Gastrocnemius medialis (tissue), 4 donors: ENCODE measurements at places on chromosomes 2 and 18. TPM values are rescaled to one million over a fixed set of nuclear protein-coding genes. Genes with fewer than 3 reads are reported as not detected.

Gene SEMA4C
- total RNA-seq, result 7.9 TPM

Gene NEU4
- total RNA-seq, result 3.0 TPM

Gene KCNE4
- 6.1 TPM for total RNA-seq

Gene CFC1
- total RNA-seq, result not detected

Gene TMEM178A
- not detected for total RNA-seq

Gene MORN2
- 12.9 TPM for total RNA-seq

Gene CYP1B1
- 16.1 TPM for total RNA-seq

Gene KIAA1328
- 6.1 TPM for total RNA-seq

- H3K4me3 ChIP-seq, result no peak overlapping the region
- DNase-seq, result no peak
- H3K27ac ChIP-seq, result no peak overlapping the region
- H3K36me3 ChIP-seq, result no peaks in the 10 kb centered on the region
- no peaks in the 10 kb centered on the region for H3K4me1 ChIP-seq
Measured at GRCh38 chr2:199303728-199304177, 154.0 kb downstream of the SATB2 start.

DNA sequence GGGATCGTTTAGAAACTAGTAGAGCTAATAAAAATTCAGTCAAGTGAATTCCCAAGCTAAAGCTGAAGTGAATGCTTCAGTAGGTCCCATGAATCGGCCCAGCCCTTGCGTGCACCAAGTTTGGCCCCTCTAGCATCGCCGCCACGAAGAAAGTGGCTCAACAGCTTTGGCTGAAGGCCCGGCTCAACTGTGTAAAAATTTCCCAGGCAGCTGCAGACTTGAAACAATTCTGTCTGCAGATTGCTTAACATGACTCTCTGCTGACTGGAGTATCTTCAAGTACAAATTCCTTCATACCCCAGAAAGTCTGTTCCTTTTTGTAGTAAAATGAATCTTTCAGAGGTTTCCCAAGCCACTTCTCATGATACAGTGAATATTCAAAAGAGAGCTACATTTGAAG is 32.7 kb downstream of the ALMS1 start:
- H3K36me3 ChIP-seq, result no peaks in the 10 kb centered on the region
- H3K27me3 ChIP-seq, result no peaks in the 10 kb centered on the region
- no peak overlapping the region for H3K27ac ChIP-seq
- H3K4me1 ChIP-seq, result no peaks in the 10 kb centered on the region

GRCh38 chr2:202113571-202114142 is 40.6 kb downstream of the KIAA2012 start:
- H3K36me3 ChIP-seq, result no peaks in the 10 kb centered on the region
- peaks cover 11% of the 10 kb centered on the region for H3K4me1 ChIP-seq
- H3K27me3 ChIP-seq, result no peaks in the 10 kb centered on the region
- no peak overlapping the region for H3K27ac ChIP-seq

- H3K4me3 ChIP-seq, result no peak overlapping the region
- H3K4me1 ChIP-seq, result no peaks in the 10 kb centered on the region
- H3K27me3 ChIP-seq, result no peaks in the 10 kb centered on the region
Measured at GRCh38 chr18:59911600-59911999, 11.8 kb downstream of the PMAIP1 start.

DNA sequence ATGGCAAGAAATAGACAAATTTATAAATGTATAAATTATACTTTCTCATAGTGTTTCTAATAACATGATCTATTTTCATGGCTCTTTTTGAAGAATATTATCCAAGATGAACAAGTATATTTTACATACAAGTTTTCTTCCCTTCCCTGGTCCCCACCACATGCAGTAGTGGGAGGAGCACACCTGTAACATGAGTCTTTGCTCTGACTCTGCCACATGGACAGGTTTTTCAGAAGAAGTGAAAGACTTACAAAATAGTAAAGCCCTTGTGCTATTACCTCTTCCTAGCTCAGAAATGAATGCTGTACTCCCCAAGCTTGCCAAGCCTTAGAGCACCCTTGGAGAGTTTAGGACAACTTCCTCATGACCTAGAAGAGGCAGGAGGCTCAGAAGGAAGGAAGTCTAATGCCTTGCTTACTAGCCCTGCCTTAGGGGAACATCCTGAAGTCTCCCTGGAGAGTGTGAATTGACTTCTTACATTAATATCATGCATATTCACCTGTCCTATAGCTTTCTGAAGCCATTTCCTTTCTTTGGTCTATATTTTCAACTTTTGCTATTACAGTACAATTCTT is 18.4 kb downstream of the MXD1 start:
- H3K27ac ChIP-seq, result peak overlapping the region; percentile 21
- no peaks in the 10 kb centered on the region for H3K27me3 ChIP-seq
- H3K36me3 ChIP-seq, result peaks cover 42% of the 10 kb centered on the region
- DNase-seq, result no peak

DNA sequence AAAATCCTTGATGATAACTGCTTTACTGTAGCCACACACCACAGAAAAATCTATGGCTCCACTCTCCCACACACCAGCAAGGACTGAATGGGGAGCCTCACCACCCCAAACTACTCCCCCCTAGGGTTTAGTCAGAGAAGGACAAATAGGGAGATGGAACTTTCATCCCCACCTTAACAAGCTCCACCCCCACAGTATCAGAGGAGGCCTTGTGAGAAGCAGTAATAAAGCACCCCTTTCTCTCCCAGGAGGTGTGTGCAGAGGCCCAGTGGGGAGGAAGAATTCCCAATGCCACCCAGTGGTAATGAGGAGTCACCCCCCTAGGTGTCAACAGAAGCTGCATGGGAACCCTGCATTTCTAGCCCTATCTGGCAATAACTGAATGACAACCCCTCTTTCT is 224.9 kb downstream of the TNS1 start:
- no peaks in the 10 kb centered on the region for H3K27me3 ChIP-seq
- no peak overlapping the region for H3K4me3 ChIP-seq

DNA sequence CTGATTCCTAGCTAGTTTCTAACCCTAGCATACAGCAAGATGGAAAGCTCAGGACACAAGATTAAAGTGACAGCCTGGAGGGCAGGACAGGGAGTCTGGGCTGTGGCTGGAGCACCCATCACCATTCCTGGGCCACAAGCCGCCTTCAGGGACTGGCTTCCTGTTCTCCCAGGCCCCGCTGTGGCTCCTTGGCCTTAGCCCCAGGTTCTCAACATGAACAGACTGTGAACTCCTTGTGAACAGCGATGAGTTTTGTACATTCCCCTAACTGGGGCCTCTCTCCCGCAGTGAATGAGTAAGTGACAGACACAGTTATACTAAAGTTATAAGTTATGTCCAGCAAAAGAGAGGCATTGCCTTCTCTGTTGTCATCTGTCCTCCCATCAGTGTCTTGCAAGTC is 35.9 kb upstream of the SLC14A1 start:
- H3K27me3 ChIP-seq, result no peaks in the 10 kb centered on the region
- no peaks in the 10 kb centered on the region for H3K36me3 ChIP-seq
- no peak overlapping the region for H3K4me3 ChIP-seq
- H3K27ac ChIP-seq, result no peak overlapping the region

DNA sequence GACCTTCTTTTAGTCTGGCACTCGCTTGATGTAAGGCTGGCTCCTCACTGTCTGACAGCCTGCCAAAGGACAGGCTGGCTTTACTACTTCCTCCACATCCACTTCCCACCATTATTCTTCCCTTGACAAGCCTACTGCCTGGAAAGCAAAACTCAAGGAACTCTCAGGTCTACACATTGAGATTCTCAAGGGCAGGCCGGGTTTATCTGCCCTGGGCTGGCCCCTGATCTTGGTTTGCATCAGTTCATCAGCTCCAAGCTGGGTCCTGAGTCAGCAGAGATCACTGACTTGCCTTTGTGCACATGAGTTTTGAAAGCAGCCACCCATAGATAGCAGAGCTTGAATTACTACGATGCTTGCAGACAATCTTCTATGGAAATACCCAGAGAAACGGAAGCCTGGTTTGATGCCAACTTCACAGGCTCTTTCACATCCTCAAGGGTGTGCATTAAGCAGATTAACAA is 53.9 kb downstream of the KCTD18 start:
- H3K4me3 ChIP-seq, result no peak overlapping the region
- no peak overlapping the region for H3K27ac ChIP-seq
- H3K36me3 ChIP-seq, result no peaks in the 10 kb centered on the region
- no peak for DNase-seq
- H3K27me3 ChIP-seq, result no peaks in the 10 kb centered on the region

DNA sequence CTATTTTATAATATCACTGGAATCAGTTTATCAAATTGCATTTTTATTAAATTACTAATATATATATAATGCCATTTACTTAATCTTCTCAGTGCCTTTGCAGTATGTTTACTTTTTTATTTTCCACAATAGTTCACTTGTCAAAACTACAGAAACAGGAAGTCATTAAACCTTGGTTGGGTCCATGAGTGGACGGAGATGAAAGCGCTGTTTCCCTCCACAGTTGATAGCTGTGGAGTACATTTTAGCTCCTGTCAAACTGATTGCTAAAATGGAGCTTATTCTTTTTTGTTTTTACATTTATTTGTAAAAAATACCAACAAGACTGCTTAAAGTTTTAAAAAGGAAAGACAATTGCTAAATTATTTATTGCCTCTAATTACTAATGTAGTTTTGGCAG is 19.2 kb downstream of the MFF start:
- no peaks in the 10 kb centered on the region for H3K4me1 ChIP-seq
- H3K36me3 ChIP-seq, result peaks cover 35% of the 10 kb centered on the region
- H3K27ac ChIP-seq, result no peak overlapping the region
- H3K27me3 ChIP-seq, result no peaks in the 10 kb centered on the region
- no peak for DNase-seq
- H3K4me3 ChIP-seq, result no peak overlapping the region

- no peak for DNase-seq
- H3K27ac ChIP-seq, result no peak overlapping the region
- H3K4me1 ChIP-seq, result peaks cover 24% of the 10 kb centered on the region
- no peak overlapping the region for H3K4me3 ChIP-seq
- no peaks in the 10 kb centered on the region for H3K36me3 ChIP-seq
Measured at GRCh38 chr2:231676243-231676642, 32.1 kb upstream of the PTMA start.

GRCh38 chr2:26299471-26300101 is 46.4 kb upstream of the SELENOI start:
- no peak for DNase-seq
- peak overlapping the region; percentile 68 for H3K4me3 ChIP-seq
- no peaks in the 10 kb centered on the region for H3K36me3 ChIP-seq
- peaks cover 3% of the 10 kb centered on the region for H3K4me1 ChIP-seq
- H3K27ac ChIP-seq, result peak overlapping the region; percentile 49

GRCh38 chr2:42127425-42128424 is 41.4 kb upstream of the EML4 start:
- no peak for DNase-seq
- H3K4me1 ChIP-seq, result peaks cover 10% of the 10 kb centered on the region
- peaks cover 7% of the 10 kb centered on the region for H3K27me3 ChIP-seq
- no peaks in the 10 kb centered on the region for H3K36me3 ChIP-seq
- no peak overlapping the region for H3K4me3 ChIP-seq

GRCh38 chr2:209787416-209787815 is 15.8 kb downstream of the UNC80 start:
- H3K27ac ChIP-seq, result no peak overlapping the region
- H3K27me3 ChIP-seq, result no peaks in the 10 kb centered on the region
- no peaks in the 10 kb centered on the region for H3K4me1 ChIP-seq
- H3K4me3 ChIP-seq, result no peak overlapping the region
- H3K36me3 ChIP-seq, result no peaks in the 10 kb centered on the region

DNA sequence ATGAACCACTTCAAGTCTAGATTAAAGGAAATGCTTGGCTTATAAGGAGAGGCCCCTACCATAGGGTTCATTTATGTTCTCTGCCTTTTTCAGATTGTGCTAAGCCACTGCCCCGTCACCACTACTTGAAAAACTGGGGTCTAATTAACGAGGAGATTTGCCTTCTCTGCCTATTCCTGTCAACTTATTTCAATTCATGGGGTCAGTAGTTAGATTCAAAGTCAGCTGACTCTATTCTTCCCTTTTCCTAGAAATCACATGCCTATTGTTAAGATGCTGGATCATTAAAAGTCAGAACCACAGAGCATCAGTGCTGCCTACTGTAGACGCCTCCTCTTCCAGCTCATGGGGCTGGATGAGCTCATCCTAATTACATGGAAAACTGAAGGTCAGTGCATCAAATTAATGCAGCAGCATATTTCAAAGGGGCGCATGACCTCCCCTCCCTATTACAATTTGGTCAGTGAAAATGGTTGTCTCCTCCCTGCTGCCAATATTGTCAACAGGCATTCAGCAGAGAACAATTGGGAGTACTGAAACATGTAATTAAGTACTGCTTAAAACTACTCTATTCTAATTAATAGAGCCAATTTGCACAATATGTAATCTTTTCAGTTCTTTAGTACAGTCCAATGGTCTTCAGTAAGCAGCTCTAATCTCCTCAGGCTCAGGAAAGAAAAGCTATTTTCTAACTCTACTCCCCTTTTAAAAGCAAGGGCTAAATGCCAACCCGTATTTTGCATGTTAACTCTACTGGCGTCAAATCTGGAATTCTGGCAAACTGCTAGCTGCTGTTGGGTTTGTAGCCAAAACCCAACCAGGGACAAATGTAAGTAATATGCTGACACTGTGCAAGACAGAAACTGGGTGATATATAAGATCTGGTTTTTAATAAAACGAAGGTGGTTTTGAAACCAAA is 117.4 kb upstream of the ITGB6 start:
- no peaks in the 10 kb centered on the region for H3K27me3 ChIP-seq
- peak overlapping the region; percentile 81 for H3K27ac ChIP-seq
- H3K4me1 ChIP-seq, result peaks cover 65% of the 10 kb centered on the region
- no peak overlapping the region for H3K4me3 ChIP-seq
- H3K36me3 ChIP-seq, result no peaks in the 10 kb centered on the region

DNA sequence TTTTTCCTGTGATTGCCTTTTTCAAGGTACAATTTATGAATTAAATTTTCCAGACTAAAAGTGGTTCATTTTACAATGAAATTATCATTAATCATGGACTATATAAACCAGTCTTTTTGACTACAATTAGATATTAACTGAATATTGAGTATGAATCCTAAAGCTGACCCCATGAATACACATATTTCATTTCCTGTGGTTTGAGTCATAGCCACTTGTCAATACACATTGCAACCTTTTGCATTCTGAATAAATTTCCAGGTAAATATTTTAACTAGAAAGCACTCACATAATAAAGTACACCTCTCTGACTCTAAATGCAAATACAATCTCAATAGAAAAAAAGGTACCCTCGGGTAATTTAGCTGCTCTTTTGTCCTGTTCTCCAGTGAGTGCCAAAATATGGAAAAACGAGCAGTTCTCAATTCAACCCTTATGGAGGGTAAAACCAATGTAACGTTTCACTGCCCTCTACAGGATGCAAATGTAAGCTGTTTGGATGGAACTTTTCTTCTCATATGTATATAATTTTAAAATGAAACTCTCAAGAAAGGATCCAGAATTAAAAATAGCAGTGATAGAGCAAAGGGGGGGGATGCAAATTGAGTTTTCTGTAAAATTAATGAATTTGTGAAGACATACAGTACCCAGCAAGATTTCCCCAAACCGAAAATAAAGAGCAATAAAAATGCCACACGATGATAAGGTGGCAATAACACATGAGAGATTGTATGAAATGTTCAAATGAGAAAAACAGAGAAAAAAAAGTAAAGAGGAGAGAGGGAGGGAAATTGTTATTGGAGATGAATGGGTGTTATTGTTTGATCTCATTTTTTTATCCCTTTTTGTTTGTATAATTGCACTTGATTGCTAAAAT is 1795.7 kb upstream of the PIK3C3 start:
- H3K4me3 ChIP-seq, result no peak overlapping the region
- H3K27ac ChIP-seq, result no peak overlapping the region
- no peak for DNase-seq
- no peaks in the 10 kb centered on the region for H3K27me3 ChIP-seq
- H3K36me3 ChIP-seq, result no peaks in the 10 kb centered on the region

- H3K4me1 ChIP-seq, result no peaks in the 10 kb centered on the region
- H3K27ac ChIP-seq, result no peak overlapping the region
- no peak for DNase-seq
Measured at GRCh38 chr18:2935438-2936192, 77.3 kb downstream of the LPIN2 start.

GRCh38 chr2:9311488-9311887 is 104.9 kb downstream of the ASAP2 start:
- peaks cover 35% of the 10 kb centered on the region for H3K4me1 ChIP-seq
- H3K27me3 ChIP-seq, result no peaks in the 10 kb centered on the region
- peak; percentile 52 for DNase-seq
- H3K27ac ChIP-seq, result peak overlapping the region; percentile 82
